ENCODE measurements at places on chromosomes 2 and 18. TPM values are rescaled to one million over a fixed set of nuclear protein-coding genes. Genes with fewer than 3 reads are reported as not detected.

GRCh38 chr2:85710687-85711577 lies 16.8 kb downstream of the GNLY start:
- DNase-seq, result no peak

TUBA3E gene
- not detected for total RNA-seq

IL36B gene
- total RNA-seq, result not detected

KCNK3 gene
- total RNA-seq, result 0.13 TPM

DNA sequence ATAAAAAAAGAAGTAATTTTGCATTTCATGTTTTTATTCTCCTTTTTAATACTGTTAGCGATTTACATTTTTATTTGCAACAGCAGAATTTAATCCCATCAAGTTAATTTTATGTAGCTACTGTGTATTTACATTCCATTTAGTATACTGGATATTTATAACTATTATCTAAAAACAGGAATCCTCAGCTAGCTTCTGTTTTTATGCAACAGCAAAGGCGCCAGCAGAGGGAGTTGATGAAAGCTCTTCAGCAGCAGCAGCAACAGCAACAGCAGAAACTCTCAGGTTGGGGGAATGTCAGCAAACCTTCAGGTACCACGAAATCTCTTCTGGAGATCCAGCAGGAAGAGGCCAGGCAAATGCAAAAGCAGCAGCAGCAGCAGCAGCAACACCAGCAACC lies 26.2 kb upstream of the SNORC start:
- no peak for DNase-seq

DNA sequence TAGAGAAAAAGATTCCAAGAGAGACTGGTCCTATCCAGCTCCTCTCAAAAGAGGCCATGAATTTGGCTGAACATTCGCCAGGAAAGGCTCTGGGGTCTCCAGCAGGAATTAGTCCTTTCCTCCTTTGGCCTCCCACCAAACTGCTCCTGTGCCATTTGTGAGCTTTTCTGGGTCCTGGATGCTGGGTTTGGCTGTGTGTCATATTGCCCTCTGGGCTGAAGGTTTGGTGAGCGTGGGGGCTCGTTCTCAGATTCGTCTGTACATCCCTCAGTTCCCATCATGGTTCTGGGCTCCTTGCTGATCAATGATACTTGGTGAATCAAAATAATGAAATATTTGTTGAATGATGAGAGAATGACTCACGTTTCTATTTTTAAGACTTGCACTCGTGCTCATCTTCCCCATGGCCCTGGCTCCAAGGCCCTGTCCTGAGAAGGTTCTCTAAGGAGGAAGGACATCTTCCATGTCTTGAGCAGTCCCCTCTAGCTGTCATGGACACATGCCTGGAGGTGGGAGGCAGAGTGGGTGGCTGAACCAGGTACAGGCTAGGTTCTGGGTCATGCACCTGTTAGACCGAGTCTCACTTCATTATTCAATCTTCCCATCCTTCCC lies 47.8 kb upstream of the RHOB start:
- DNase-seq, result no peak

DNA sequence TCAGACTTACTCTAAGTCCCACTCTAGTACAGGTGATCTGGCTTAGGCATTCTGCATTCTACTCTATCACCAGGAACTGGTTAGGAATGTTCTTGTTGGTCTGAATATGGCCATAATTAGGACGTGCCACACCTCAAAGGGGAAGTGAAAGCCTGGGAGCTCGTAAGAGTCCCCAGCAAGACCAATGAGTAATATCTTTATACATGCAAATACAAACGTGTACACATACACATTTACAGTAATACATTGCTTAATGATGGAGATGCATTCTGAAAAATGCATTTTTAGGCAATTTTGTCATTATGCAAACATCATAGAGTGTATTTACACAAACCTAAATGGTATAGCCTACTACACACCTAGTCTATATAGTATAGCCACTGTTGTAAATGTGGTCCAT lies 19.5 kb upstream of the ERCC3 start:
- peak; percentile 57 for DNase-seq

GRCh38 chr2:25372405-25373268 lies 30.9 kb upstream of the DNMT3A start:
- DNase-seq, result no peak

GRCh38 chr2:167954495-167954894 lies 292.9 kb downstream of the STK39 start:
- no peak for DNase-seq

DNA sequence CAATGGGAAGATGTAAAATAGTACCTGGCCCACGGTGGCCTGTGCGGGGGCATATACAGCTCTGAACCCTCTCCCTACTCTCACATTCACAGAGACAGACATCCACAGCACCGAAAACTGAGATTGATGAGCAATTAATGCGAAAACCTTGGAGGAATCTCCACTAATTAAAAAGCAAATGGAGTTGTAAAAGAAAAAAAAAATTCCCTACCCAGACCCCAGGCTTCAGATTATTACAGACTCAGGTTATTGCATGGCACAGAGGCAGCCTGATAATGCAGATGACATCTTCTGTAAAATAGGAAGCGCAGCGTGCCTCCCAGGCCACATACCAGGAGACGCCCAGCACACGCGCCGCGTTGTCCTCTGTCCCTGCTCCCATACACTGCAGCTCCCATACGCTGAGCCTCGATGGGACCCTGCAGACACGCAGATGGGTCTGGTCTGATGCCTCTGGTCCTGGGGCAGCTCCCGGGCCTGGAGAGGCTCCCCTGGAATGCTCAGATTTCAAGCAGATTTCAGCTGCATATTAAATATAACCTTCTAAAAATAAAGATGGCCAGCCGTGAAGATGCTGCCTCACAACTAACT lies 496.1 kb upstream of the MYT1L start:
- no peak for DNase-seq

DNA sequence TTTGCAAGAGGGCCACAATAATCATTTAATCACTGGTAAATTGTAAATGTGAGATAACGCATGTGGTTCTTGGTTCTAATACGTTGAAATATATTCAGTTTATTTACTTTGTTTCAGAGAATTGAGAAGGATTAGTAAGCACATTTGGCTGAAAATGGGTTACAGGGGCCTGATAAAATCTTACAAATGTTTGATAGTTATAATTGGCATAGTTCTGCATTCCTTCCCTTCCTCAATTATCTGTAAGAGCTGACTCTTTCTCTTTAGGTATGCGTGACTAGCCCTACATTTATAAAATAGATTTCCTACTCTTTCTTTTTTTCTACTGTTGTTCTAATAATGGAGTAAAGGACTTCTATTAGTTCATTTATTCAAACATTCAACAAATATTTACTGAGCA lies 685.2 kb downstream of the NUP35 start:
- no peak for DNase-seq

GRCh38 chr2:224310943-224311625 lies 90.8 kb downstream of the FAM124B start:
- DNase-seq, result no peak

GRCh38 chr2:43347746-43348145 lies 121.3 kb upstream of the ZFP36L2 start:
- DNase-seq, result no peak

MYO7B gene
- 4.8 TPM for total RNA-seq

DNA sequence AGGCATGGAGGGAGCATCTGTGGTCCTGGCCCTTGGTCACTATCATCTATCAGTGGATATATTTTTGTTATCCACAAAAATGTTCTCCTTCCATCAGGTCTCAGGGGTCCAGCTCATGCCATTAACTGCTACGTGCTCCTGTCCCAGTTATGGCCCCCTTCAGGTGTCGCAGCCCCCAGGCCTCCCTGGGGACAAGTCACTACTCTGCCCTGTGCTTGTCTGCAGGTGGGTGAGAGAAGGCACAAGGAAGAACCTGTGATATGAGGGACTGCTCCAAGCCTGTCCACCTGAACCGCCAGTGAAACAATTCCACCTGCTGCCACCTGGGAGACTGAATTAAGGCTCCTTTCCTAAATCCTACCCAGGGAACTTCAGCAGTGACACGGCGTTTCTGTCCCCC lies 229.6 kb upstream of the ID2 start:
- DNase-seq, result no peak

DNA sequence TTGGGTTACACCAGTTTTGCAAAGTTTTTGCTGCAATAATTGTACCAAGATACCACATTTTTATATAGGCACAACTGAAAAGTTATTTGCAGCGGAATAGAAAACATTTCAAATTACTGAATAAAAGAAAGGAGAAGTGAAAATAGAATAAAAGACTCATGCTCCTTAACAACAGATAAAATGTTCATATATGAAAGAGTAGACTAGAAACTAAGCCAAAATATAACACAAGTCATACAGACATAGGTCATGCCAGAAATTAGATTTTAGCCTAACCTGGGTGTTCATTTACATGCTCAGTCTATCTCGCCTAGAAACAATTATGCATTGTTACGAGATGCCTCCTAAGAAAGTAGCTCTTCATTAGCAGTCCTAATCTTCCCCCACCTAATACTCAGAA lies 16.4 kb upstream of the MAP3K20 start:
- no peak for DNase-seq

DNA sequence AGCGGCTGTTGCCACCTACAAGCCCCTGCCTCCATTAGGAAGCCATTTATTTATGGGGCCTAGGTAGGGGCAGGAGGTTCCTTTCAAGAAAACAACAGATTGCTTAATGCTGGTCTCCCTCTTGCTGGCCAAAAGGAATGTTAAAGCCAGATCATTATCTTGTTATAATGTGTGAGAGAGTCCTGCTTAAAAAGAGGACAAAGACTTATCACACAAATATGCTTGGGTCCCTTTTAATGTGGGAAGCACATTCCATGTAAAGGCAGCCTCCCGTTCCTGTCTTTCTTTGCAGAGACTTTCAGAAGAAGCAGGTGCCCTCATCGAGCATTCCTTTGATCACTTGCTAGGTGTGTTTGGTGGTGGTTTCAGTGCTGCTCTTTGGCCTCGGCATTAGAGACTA lies 76.4 kb downstream of the AGAP1 start:
- DNase-seq, result no peak

DNA sequence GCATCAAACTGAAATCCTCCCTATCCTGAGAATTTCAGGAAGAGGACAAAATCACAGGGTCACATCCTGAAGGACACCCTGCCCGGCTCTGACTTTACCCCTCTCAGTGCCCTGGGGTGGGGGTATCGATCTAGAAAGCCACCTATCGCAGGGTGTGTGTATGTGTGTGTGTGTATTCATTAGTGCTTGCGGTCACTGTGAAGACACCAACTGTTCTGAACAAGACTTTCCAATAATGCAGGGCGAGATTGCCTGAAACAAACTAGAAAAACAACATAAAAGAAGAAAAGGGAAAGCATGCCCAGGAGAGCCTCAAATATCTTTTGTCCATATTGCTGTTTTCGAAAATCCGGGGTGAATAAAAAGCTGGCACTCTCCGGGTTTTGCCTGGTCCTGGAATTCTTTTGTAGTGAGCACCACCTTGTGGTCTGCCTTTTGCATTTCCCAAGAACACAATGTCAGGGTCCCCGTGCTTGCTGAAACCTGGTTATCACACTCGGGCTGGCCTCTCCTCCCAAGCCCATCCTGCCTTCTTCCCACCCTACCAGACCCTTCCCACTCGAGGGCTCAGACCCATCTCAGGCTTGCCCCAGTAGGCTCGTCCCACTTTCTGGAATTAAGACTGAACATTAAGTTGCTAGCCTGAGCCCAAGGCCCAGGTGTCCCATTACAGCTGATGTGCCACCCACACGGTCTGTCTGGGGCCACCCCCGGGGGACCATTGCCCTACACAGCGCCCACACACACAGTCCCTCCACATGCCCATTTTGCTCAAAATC lies 25.0 kb upstream of the COPS8 start:
- no peak for DNase-seq

DNA sequence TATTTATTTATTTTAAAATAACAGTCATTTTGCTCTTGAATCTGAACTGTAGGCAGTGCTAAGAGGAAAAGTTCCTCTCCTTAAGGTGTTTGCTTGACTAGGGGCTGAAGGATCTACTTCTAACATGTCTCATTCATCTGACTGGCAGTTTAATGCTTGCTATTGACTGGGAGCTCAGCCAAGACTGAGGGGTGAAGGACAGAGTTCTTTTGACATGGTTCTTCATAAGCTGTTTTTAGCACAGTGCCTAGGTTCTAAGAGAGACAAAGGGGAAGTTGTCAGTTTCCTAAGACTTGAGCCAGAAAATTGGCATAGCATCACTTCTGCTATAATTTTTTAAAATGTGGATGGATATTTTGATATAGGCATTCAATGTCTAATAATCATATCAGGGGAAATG lies 73.0 kb downstream of the COMMD1 start:
- DNase-seq, result peak; percentile 45

C1QL2 gene
- total RNA-seq, result not detected

GRCh38 chr18:8818982-8819381 lies 113.6 kb downstream of the MTCL1 start:
- no peak for DNase-seq

DNA sequence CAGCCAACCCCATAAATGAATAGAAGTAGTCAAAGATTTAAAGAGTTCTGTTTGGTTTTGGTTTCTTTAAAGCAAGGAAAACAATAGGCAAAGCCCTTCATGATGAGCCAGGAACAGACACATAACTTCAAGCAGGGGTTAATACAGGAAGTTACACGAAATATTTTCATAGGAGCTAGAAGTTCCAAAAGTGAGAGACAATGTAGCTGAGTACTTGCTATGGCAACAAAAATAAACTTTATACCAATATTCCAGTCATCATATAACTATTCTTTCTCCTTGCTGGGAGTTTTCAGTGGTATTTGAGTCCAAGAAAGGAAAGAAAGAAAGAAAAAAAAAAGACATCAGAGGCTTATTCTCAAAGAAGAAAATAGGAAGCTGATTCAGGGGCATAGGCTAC lies 56.2 kb downstream of the COBLL1 start:
- DNase-seq, result no peak

DNA sequence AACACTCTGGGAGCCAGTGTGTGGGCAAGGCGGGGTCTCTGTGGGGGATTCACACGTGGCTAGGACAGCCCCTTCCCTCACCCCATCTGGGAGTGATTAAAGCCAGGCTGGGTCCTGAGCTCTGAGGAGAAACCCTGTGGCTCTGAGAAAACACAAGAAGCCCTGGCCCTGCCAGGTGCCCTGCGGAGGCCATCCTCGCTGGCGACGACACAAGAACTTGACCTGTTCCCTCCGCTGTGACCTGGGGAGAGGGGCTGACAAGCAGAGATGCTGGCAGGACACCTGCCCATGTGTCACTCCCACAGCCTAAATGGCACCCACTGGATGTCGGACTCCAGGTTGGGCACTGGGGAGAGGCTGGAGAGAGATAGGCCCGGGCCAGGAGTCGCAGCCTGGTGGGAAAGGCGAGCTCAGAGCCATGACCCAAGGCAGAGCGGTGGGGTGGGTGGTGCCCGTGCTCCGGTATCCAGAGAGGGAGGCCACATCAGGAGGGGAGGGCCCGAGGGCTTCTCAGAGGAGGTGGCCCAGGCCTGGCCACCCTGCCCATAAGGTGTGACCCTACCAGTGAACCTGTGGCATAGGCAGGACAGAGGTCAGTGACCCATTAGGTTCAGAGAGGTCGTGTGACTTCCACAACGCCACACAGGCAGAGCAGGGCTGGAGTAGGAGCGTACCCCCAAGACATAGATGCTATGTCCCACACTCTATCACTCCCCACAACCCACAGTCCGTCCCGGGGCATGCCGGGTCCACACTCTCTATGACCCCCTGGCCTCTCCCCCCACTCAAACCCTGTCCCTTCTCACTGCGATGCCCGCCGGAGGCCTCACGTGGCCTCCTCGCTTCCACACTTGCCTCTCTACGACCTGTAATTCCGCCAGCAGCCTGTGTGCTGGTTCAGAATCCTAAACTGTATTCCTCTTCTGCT lies 59.4 kb upstream of the HPCAL1 start:
- no peak for DNase-seq

SLC9A4 gene
- total RNA-seq, result 0.05 TPM

GRCh38 chr18:67935638-67936037 lies 419.1 kb upstream of the DSEL start:
- no peak for DNase-seq

Measured in GM12878 (cell line).